ENCODE measurements at places on chromosomes 7 and 10.

DNA sequence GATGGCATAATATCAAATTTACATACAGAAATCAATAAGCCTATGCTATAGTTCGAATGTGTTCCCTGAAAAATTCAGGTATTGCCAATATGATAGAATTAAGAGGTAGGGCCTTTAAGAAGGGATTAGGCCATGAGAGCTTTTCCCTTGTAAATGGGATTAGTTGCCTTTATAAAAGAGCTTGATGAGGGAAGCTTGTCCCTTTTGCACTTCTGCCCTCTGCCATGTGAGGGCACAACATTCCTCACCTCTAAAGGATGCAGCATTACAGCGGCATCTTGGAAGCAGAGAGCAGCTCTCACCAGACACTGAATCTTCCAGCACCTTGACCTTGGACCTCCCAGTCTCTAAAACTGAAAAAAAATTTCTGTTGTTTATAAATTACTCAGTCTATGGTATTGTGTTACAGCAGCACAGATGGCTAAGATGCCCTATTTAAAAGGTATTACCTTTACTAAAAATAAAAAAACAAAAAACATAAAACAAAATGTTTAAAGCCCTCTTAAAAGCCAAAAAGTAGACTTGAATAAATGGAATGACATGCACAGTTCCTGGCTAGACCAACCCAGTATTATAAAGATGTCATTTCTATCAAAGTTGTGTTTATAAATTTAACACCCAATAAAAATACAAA is 909.6 kb downstream of the REEP3 start:
- H3K27me3 ChIP-seq, result no peaks in the 10 kb centered on the region
- no peak overlapping the region for H3K27ac ChIP-seq
- no peaks in the 10 kb centered on the region for H3K4me1 ChIP-seq
- H3K36me3 ChIP-seq, result no peaks in the 10 kb centered on the region
- H3K4me3 ChIP-seq, result no peak overlapping the region
- DNase-seq, result no peak

DNA sequence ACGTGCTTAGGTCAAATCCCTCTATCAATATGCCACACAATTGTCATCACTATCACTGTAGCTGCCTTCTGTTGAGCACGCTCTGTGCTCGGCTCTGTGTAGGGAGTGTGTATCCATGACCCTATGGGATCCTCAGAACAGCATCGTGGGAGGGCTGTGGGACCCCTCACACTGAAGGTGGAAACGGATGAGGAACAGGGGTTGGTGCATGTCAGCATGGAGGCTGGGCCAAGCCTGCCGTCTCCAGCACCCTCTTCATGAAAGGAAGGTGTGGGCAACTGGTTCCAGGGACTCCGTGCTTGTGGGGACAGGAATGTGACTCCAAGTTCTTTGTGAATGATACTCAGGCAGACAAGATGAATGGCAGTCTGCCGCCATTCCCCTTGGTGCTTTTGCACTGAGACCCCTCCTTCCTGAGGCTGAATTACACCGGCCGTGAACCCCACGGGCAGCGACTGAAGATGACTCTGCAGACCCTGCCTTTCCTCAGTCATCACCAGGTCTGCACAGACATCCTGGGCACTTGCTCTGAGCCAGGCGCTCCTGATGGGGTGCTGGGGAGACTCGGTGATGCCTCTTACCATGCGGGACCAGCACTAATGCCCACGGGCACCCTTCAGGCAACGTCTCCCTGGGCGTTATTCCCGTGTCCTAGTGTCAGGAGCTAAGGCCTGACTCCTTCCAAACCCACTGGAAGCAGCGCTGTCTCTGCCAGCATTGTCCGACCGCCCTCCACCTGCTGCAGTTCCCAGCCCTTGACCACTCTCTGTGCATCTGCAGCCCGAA is 495.2 kb downstream of the TCERG1L start:
- no peaks in the 10 kb centered on the region for H3K4me1 ChIP-seq
- no peak overlapping the region for H3K4me3 ChIP-seq
- H3K36me3 ChIP-seq, result no peaks in the 10 kb centered on the region
- H3K27me3 ChIP-seq, result no peaks in the 10 kb centered on the region
- no peak overlapping the region for H3K27ac ChIP-seq

DNA sequence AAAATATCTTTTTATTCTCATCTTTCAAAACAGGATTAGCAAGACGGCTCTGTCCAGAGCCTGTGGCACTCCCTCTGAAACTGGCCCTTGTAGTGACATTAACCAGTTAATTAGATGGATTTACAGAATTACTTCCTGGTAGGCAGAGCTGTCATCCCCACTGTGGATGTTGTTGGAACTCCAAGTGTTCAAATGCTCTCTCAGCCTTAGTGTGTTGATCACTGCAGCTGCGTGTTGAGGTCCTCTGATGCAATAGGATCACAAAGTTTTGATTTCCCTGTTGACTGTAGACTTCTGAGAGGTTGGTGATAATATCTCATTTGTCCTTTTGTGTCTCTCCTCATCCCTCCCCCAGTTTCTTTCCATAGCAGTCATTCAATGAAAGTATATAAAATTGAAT is 117.3 kb upstream of the CDK6 start:
- no peaks in the 10 kb centered on the region for H3K36me3 ChIP-seq
- no peak overlapping the region for H3K27ac ChIP-seq
- no peaks in the 10 kb centered on the region for H3K27me3 ChIP-seq
- no peak for DNase-seq
- no peak overlapping the region for H3K4me3 ChIP-seq

GRCh38 chr10:113704637-113705343 is 25.1 kb downstream of the CASP7 start:
- H3K27me3 ChIP-seq, result no peaks in the 10 kb centered on the region
- peaks cover 10% of the 10 kb centered on the region for H3K4me1 ChIP-seq
- no peaks in the 10 kb centered on the region for H3K36me3 ChIP-seq
- H3K27ac ChIP-seq, result no peak overlapping the region

DNA sequence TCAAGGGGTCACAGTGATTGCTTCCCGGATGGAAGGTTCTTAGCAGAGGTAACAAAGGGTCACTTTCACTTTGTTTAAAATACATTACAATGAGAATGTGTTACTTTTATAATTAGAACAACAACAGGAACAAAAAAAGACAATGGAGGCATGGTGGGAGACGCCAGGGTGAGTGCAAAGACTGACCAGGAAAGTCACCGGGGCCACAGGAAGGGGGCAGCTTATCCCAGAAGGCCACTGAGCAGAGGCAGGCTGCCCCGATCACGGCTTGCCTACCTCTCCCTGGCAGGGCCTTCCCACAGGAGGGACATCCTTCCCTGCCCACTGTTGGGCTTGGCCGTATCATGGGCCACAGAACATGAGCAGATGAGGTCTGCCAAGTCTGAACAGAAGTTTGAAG is 46.8 kb upstream of the ENO4 start:
- no peaks in the 10 kb centered on the region for H3K27me3 ChIP-seq
- no peak overlapping the region for H3K4me3 ChIP-seq
- no peak overlapping the region for H3K27ac ChIP-seq
- no peaks in the 10 kb centered on the region for H3K36me3 ChIP-seq

DNA sequence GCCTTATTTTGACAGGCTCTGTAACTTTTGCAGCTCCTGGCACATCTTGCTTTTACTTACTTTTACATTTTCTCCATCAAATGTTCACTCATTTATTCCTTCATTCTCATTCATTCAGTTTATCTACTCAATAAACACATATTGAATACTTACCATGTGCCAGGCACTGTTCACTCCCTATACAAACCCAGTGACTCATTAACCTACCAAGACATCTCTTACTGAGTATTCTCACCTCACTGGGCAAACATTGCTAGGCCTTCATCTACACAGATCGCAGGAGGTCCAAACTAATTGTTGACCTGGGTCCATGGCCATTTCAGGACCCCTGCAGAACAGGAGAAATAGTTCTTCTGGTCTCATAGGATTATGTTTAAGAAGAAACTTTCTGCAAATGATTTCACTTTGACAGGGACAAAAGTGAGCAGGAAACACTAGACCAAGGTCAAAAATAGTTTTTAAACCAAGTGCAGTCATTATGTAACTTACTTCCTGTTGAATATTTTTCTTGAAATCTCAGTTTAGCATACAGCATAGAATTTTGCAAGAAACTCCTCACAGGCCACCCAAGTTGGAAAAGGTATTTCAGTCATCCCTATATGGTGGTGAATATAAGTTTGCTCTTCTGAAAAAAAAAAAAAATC is 17.6 kb downstream of the SLC26A4 start:
- H3K27me3 ChIP-seq, result no peaks in the 10 kb centered on the region
- no peak for DNase-seq
- no peak overlapping the region for H3K4me3 ChIP-seq
- H3K27ac ChIP-seq, result no peak overlapping the region
- no peaks in the 10 kb centered on the region for H3K36me3 ChIP-seq
- no peaks in the 10 kb centered on the region for H3K4me1 ChIP-seq

DNA sequence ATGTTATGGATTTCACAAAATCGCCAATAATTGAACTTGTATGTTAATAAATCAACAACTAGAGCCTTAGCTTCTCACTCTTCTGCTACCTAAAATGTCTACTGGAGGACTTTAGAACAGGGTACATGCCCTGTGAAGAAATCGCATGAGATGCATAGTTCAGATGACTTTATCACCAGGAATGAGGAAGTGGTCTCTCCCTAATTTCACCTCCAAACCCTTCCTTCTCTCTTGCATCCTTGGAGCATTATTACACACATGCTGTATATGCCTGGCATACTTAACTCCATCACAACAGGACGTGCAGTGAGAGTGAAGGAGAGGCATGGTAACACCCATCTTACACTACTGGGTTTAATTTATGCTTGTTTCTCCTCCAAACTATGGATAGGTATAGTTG is 27.8 kb downstream of the RHEB start:
- H3K27ac ChIP-seq, result no peak overlapping the region
- DNase-seq, result no peak
- H3K27me3 ChIP-seq, result no peaks in the 10 kb centered on the region
- peaks cover 27% of the 10 kb centered on the region for H3K36me3 ChIP-seq
- H3K4me3 ChIP-seq, result no peak overlapping the region
- no peaks in the 10 kb centered on the region for H3K4me1 ChIP-seq

DNA sequence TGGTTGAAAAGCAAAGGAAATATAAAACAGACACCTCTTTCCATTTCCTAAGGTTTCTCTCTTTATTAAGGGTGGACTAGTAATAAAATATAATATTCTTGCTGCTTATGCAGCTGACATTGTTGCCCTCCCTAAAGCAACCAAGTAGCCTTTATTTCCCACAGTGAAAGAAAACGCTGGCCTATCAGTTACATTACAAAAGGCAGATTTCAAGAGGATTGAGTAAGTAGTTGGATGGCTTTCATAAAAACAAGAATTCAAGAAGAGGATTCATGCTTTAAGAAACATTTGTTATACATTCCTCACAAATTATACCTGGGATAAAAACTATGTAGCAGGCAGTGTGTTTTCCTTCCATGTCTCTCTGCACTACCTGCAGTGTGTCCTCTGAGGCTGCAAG is 154.4 kb upstream of the LANCL2 start:
- no peaks in the 10 kb centered on the region for H3K4me1 ChIP-seq
- no peak overlapping the region for H3K4me3 ChIP-seq
- H3K36me3 ChIP-seq, result no peaks in the 10 kb centered on the region

DNA sequence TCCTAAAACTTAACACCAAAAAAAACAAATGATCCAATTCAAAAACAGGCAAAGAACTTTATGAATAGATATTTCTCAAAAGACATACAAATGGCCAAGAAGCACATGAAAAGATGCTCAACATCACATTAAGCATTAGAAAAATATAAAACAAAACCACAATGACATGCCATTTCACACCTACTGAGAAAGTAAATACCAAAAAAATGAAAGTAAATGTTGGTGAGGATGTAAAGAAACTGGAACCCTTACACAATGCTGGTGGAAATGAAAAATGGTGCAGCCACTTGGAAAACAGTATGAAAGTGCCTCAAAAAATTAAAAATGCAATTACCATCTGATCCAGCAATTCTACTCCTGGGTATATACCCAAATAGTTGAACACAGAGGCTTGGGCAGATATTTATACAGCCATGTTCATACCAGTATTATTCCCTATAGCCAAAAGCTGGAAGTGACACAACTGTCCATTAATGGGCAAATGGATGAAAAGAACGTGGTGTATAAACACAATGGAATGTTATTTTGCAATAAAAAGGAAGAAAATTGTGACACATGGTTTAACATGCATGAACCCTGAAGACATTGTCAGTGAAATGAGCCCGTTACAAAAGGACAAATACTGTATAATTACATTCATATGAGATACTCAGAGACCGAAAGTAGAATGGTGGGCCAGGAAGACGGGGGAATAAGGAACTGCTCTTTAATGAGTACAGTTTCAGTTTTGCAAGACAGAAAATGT is 89.0 kb downstream of the JMJD1C start:
- no peaks in the 10 kb centered on the region for H3K27me3 ChIP-seq
- H3K36me3 ChIP-seq, result no peaks in the 10 kb centered on the region
- H3K4me1 ChIP-seq, result no peaks in the 10 kb centered on the region
- no peak overlapping the region for H3K27ac ChIP-seq
- no peak for DNase-seq

GRCh38 chr10:60708666-60709065 is 69.6 kb upstream of the CDK1 start:
- peak overlapping the region; percentile 54 for H3K27ac ChIP-seq
- H3K27me3 ChIP-seq, result no peaks in the 10 kb centered on the region
- H3K4me3 ChIP-seq, result no peak overlapping the region
- peaks cover 12% of the 10 kb centered on the region for H3K4me1 ChIP-seq

- H3K36me3 ChIP-seq, result no peaks in the 10 kb centered on the region
- no peak overlapping the region for H3K27ac ChIP-seq
Measured at GRCh38 chr7:116957874-116958273, 4.6 kb downstream of the ST7 start.

DNA sequence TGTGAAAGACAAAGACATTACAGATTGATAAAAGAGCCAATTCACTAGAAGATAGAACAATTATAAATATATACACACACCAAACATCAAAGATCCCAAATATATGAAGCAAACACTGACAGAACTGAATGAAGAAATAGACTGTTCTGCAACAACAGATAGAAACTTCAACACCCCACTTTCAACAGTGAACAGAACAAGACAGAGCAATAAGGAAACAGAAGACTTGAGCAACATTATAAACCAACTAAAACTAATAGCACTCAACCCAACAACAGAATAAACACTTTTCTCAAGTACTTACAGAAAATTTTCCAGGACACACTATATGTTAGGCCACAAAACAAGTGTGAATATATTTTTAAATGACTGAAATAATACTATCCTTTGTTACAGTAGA is 10.9 kb downstream of the CDCA7L start:
- H3K4me1 ChIP-seq, result no peaks in the 10 kb centered on the region
- no peak overlapping the region for H3K27ac ChIP-seq
- DNase-seq, result no peak
- H3K4me3 ChIP-seq, result no peak overlapping the region
- H3K36me3 ChIP-seq, result no peaks in the 10 kb centered on the region

DNA sequence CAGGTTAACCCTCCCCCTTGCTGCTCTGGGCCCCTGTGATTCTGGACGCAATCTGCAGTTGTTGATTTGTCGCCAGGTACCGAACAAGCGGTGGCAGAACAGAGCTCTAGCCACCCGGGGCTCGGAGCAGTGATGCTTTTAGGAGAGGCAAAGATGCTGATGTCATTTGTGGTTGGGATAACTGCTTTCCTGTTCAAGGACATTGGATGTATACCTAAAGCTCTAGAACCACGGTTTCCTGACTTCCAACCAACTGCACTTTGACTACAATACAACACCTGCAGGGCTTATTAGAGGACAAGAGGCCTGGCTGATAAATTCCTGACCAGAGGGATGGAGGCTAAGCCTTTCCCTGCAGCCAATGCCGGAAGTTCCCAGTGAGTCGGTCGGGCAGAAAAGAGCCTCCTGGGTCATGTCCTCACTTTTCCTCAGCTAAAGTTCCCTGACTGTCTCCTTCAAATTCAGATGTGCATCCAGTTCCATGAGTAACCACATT is 6.5 kb upstream of the RBM20 start:
- no peak overlapping the region for H3K4me3 ChIP-seq
- H3K27me3 ChIP-seq, result peaks cover 5% of the 10 kb centered on the region
- H3K36me3 ChIP-seq, result no peaks in the 10 kb centered on the region
- H3K4me1 ChIP-seq, result peaks cover 7% of the 10 kb centered on the region
